ENCODE measurements at places on chromosomes 5 and 9.

DNA sequence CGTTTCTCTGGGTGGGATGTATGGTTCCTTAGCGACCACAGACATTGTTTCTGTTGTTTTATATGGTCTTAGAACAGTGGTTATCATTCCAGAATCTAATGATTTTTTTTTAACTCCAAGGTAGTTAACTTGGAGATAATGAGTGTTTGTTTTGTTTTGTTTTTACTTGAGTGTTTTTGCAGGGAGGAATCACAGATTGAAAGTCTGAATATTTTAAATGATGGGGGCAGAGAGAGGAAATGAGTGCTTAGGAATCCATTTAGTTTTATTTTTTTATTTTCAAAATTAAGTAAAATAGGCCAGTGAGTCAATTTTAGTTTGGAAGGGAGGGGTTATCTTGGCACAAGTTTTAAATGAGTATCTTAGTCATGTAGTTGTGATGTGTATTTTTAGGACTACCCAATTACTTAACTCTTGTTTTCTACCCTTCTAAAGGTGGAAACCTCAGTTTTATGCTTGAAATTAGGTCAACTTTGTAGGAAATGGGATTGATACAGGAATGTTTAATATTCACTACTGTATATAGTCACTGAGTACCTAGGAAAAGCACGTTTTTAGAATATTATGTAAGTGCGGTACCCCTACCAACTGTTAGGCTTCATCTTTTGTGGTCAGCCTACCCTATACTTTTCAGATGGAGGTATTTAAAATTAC, 2.0 kb downstream of the UBE2R2 start:
- no peak for DNase-seq

DNA sequence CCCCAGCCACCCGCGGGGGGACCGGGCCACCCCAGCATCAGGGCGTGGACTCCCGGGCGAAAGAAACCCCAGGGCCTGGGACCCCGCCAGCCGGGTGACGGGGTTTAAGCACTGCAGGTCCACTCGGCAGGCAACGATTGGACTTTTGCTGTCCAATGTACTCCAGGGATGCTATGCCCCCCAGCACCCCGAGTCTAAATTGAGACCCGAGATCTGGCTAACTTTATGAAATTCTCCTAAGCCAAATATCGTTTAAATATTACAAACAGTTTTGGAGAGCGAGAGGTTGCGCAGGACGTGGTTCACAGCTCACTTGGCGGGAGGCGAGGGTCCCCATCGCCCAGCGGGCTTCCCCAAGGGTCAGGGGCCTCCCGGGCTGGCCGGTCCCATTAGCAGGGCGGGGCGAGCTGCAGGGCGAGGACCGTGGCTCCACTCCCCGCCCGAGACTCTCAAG, 384 bp upstream of the MRPS2 start:
- DNase-seq: no peak

- DNase-seq: no peak
Observed at GRCh38 chr5:20287640-20288039, 299.6 kb upstream of the CDH18 start.

- DNase-seq: no peak
Observed at GRCh38 chr5:68547622-68548021, 332.1 kb downstream of the PIK3R1 start.

DNA sequence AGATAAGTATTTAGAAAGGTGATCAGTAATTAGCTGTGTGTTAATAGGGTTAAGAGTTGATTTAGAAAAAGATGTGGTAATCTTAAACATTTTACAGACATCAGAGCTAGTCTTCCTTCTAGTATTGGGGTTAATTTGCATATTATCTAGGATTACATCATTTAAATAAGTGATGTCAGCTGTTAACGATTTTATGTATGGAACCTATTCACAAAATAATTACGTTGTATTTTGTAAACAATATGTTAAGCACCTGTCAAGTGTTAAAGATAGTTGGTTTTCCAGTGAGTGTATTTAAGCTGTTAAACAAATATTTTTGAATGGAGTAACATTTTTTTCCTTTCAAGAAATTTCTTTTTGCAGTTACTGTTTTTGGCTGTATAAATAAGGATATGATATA, 2.2 kb downstream of the DCP2 start:
- no peak for DNase-seq

- no peak for DNase-seq
Observed at GRCh38 chr5:31113666-31114350, 79.7 kb upstream of the CDH6 start.

GRCh38 chr5:157714596-157714864, 16.7 kb upstream of the THG1L start:
- no peak for DNase-seq

DNA sequence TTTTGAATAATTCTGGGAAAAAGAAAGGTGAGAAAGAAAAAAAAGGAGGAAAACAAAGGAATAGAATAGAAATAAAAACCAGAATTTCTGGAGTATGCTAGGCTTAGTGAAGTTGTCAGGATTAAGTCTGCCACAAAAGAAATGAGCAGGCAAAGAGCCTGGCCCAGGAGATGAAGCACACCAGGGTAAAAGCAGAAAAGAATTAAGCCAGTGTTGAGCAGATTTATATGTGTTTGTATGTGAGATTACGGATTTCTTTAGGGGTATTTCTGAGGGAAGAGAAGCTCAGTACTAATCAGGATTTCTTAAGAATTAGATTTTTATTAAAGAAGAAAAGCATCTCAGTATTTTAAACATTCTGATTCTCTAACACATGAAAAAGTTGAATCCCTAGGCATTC, 74.5 kb downstream of the MRPS27 start:
- DNase-seq: no peak

DNA sequence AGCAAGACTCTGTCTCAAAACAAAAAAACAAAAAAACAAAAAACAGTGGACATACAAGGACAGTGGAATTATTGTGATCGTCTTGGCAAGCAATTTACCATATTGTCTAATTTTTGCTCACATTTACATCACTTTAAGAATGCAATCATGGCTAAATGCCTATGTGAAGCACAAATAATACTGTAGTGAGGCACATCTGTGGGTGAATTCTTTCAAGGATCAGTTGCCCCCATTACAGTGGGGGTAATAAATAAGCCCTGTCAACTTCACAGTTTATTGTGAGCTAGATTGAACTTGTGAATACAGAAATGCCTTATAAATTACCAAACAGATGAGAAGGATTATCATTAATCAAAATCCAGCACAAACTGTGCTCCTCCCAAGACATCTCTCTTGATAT, 150.2 kb upstream of the PAPPA start:
- DNase-seq: no peak

DNA sequence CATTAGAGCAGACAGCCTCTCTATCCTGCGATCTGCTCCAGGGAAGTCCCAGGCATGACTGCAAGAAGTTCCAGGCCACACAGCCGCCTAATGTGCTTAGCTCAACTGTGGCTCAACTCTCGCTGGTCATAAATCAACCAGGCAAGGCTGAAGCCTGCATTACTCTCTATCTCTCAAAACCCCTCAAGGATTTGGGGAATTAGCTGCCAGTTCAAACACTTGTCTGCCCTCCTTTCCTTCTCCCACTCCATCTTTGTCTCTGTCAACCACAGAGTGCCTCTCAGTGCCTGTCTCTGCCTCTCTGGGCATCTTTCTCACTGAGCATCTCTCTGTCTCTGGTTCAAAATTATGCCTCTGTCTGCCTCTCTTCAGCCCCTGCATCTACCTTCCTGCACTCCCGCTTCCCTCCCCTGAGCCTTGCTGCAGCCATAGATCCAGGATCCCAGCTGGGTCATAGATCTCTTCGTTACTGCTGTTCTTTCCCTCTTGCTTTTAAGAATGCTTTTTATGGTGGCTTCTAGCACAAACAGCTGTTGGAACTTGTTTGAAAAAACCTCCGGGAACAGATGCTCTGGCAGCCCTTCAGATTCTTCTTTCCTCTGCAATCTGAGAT, 27.9 kb upstream of the GALNT10 start:
- peak; percentile 31 for DNase-seq

- no peak for DNase-seq
Observed at GRCh38 chr9:27408482-27408881, 111.5 kb upstream of the EQTN start.

DNA sequence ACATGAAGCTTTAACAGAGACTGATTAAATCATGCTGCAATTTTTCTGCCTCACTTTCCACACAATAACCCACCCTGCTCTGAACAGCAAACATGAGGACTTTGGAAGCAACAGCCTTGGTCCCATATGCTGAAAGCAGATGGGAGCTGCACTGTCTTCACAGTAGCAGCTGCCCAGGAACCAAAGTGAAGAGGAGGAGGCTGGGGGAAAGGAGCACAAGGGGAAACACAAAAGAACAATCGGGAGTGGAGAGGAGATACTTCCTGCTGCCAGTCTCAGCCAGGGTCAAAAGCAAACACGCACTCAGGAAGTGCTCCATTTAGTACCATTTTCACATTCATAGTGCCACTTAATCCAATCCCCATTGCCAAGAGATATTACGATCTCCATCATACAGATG, 183.3 kb upstream of the PUM3 start:
- peak; percentile 89 for DNase-seq

DNA sequence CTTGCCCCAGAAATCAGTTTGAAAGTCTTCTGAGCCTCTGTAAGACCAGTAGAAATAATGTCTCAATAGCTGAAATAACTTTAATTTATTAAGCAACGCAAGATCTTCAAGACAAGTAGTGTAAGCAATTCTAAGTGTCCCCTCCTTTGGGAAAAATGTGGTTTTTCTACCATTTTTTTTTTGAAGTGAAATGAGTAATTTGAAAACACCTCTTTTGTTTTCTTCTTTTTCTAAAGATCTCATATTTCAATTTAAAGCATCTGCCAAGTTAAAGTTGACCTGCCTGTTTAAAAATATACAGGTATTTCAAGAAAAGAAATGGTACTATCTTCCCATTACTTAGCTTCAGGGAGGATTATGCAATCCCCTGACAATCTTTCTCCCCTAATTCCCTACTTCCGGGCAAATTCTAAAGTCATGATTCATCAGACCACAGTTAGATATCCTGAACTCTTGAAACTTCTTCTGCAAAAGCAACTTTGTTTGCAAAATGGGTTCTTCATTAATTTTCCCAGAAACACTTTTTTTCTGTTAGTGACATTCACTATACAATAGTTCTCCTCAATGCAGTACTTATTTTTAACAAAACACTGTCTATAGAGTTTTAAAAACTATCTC, 7.8 kb upstream of the ANXA1 start:
- no peak for DNase-seq

DNA sequence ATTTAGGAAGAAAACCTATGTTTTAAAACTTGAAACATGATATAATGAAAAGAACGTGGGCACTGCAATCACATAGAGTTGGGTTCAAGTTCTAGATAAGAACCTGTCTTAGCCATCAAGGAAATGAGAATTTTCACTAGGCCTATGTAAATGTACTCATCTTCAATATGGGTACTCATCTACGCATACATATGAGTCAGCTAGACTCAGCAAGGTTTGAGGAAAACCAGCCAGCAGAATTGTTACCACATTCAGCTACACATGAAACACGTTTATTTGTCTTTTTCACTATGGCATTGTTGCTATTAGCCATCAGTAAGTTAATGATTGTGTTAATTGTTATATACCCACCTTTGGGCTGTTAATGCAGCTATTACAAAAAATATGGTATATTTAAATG, 146.3 kb downstream of the CHSY3 start:
- no peak for DNase-seq

- DNase-seq: no peak
Observed at GRCh38 chr9:102506406-102506805, 488.7 kb upstream of the CYLC2 start.

- no peak for DNase-seq
Observed at GRCh38 chr9:69279084-69279731, 45.8 kb upstream of the ENTREP1 start.

- DNase-seq: no peak
Observed at GRCh38 chr9:121494192-121494591, 5.5 kb downstream of the GGTA1 start.

DNA sequence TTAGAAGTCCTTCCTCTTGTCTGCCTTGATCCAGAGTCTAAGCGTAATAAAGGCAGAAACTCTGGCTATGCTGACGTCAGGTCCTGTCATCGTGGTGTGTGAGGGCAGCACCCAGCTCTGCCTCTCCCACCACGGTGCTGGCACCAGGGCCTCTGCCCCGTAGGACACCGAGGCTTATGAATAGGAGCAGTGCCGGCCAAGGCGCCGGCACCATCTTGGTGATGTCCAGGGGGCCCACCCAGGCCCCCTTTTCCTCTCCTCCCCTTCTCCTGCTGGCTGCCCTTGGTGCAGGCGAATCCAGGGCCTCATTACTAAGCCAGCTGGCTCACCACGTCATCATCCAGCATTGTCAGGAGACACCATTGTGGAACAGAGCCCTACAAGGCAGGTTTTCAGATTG, 252.3 kb downstream of the FANCC start:
- DNase-seq: no peak

DNA sequence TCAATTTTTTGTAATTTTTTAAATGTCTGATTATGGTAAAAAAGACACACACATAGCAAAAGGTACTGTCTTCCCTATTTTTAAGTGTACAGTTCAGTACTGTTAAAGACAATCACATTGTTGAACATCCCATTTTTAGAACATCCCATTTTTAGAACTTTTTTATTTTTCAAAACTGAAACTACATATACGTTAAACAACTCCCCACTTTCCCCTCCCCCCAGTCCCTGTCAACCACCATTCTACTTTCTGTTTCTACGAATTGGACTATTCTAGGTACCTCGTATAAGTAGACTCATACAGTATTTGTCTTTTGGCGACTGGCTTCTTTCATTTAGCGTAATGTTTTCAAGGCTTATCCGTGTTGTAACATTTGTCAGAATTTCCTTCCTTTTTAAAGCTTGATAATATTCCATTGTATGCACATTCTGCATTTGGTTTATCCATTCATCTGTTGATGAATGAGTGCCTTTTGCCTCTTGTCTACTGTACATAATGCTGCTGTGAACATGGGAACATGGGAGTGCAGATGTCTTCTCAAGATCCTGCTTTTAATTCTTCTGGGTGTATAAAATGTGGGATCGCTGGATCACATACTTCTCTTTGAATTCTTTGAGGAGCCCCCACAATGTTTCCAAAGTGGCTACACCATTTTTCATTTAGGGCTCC, 154.0 kb downstream of the PIK3R1 start:
- DNase-seq: no peak

DNA sequence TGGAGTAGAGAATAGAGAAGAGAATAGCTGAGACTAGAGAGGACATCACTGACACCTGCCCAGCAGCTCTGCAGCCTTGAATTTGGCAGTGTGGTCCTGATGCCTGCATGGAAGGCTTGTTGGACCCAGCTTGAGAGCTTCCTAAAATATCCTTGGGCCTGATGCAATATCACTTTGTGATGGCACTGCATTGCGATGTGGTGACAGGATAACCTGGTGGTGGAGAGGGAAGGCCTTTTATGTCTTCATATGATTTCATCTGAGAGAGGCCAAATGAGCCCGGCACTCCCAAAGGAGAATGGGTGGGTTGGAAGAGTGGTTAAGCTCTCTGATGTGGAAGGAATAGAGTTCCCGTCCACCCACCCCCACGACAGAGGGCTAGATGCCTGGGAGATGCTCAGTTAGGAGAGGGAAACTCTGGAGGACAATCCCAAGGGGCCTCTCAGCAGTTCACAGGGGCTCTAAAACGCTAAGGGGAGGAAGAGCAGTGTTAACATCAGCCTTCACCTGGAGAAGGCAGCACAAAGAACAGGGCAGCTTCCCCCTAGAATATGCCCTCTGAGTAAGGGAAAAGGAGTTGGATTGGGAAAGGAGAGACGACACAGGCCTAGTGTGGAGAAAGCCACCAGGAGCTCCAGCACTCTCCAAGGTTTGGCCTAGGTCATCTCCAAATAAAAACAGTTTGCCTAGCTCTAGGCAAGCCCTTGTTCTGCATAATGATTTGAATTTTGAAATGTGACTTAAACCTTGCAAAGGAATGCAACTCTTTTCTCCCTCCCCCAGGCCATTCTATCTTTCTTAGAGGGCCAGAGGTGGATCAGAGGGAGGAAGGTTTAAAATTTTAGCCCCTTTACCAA, 99.8 kb upstream of the SSBP2 start:
- no peak for DNase-seq
